Body of pancreas (tissue), 4 donors: ENCODE measurements at places on chromosomes 3 and 15. TPM values are rescaled to one million over a fixed set of nuclear protein-coding genes. Genes with fewer than 3 reads are reported as not detected.

DNA sequence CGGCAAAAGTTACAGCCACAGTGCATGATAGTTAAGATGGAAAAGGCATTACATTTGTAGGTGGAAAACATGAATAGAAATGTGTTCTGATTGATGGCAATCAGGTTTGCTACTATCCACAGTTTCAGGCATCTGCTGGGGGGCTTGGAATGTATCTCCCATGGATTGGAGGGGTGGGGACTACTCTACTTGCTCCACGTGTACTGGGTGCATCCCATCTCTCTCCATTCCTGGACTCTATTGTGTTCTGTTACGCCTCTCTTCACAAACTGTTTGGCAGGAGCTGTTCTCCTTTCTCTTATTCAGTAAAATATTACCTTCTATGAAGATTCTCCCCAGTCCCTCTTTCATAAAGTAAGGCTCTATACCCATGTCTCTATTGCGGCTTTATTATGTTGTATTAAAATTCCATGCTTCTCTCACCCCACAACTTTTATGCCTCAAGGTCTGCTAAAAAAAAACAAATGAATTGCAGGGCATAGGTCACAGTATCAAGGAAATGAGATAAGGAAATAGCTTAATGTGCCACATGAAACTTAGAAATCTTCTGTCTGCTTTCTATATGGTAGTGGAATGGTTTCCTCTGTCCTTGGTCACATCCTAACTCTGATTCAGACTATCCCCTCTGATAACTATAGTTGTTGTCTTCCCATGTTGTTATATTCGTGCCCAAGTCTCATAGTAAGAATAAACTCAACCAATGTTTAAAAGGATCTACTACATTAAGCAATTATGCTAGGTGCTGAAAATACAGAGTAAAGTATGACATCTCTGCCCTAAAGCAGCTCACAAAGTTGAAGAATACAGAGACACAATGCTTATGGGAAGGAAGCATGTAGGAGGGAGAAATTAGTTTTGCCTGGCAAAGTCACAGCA is 43.2 kb downstream of the LRRFIP2 start:
- H3K27ac ChIP-seq: peak overlapping the region; percentile 72
- peaks cover 30% of the 10 kb centered on the region for H3K4me1 ChIP-seq
- no peak overlapping the region for H3K4me3 ChIP-seq
- no peak for DNase-seq

DNA sequence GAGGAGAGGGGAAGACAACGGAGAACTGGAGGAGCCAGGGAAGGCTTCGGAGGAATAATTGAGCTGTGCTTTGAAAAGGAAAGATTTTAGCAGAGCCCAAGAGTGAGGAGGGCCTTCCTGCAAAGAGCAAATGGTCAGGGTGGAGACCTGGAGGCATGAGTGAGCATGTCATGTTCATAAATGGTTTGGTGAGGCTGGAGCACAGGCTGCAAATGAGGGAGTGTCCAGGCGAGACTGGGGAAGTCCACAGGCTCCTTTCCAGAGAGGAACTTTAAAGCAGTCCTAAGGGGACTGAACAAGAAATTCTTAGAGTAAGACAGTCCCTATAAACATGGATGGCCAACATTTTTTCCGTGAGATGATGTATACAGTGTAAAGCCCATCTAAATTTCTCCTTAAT is 108.8 kb downstream of the THSD4 start:
- H3K27ac ChIP-seq: no peak overlapping the region
- no peak overlapping the region for H3K4me3 ChIP-seq
- H3K27me3 ChIP-seq: no peaks in the 10 kb centered on the region
- H3K4me1 ChIP-seq: no peaks in the 10 kb centered on the region
- DNase-seq: no peak

DNA sequence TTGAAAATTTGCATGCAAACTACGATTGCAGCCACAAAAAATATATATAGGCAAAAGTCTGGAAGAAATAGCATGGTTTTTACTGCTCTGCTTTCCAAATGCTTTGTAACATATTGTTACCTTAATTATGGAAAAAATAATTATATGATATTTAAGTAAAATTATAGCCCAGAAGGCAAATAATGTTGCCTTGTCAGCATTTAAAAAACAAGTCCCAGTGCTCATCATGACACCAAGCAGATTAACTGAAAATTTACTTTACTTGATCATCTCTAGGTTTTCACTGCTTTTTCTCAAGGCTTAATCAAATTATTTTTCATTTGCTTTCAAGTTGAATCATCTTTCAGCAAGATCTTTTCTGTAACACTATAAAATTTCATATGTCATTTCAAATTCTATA is 262.9 kb downstream of the ZMAT3 start:
- no peak overlapping the region for H3K27ac ChIP-seq
- no peaks in the 10 kb centered on the region for H3K36me3 ChIP-seq
- no peaks in the 10 kb centered on the region for H3K27me3 ChIP-seq
- H3K4me1 ChIP-seq: no peaks in the 10 kb centered on the region
- H3K4me3 ChIP-seq: no peak overlapping the region

DNA sequence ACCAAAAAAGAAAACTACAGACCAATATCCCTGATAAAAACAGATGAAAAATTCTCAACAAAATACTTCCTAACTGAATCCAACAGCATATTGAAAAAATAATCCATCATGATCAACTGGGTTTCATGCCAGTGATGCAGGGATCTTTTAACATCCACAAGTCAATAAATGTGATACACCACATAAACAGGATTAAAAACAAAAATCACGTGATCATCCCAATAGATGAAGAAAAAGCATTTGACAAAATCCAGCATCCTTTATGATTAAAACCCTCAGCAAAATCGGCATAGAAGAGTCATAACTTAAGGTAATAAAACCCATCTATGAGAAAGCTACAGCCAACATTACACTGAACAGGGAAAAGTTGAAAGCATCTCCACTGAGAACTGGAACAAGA is 107.5 kb downstream of the DCLK3 start:
- H3K27ac ChIP-seq: no peak overlapping the region
- no peaks in the 10 kb centered on the region for H3K4me1 ChIP-seq
- no peak overlapping the region for H3K4me3 ChIP-seq
- H3K27me3 ChIP-seq: no peaks in the 10 kb centered on the region

DNA sequence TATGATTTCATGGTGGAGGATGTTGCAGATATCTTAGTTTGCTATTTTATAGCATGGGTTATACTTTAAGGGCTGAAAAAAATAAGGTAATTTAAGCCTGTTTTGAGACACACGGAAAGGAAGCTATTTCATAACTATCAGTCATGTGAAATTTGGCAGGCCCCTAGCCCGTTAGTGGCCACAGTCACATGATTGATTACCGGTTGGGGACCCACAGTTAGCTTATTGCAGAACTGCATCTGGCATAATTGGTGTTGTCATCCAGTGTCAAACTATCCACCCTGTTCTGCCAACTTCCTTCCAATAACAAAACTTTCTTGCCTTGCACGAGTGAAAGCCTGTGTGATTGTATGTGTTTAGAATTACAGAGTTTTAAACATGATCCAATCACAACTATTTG is 35.2 kb downstream of the FNDC3B start:
- H3K36me3 ChIP-seq: no peaks in the 10 kb centered on the region
- DNase-seq: peak; percentile 33
- peak overlapping the region; percentile 4 for H3K27ac ChIP-seq
- no peaks in the 10 kb centered on the region for H3K27me3 ChIP-seq
- H3K4me3 ChIP-seq: no peak overlapping the region

- H3K27me3 ChIP-seq: no peaks in the 10 kb centered on the region
- no peak for DNase-seq
- H3K27ac ChIP-seq: peak overlapping the region; percentile 66
- H3K4me1 ChIP-seq: peaks cover 25% of the 10 kb centered on the region
Observed at GRCh38 chr15:45320581-45321205, 57.7 kb downstream of the GATM start.

- no peak overlapping the region for H3K4me3 ChIP-seq
- H3K36me3 ChIP-seq: no peaks in the 10 kb centered on the region
- H3K4me1 ChIP-seq: peaks cover 24% of the 10 kb centered on the region
- H3K27me3 ChIP-seq: no peaks in the 10 kb centered on the region
- H3K27ac ChIP-seq: no peak overlapping the region
Observed at GRCh38 chr3:40908612-40909011, 290.7 kb upstream of the CTNNB1 start.

- H3K4me1 ChIP-seq: peaks cover 45% of the 10 kb centered on the region
- H3K36me3 ChIP-seq: peaks cover 4% of the 10 kb centered on the region
- DNase-seq: no peak
- H3K4me3 ChIP-seq: no peak overlapping the region
Observed at GRCh38 chr15:31383139-31383538, 56.5 kb downstream of the KLF13 start.

GRCh38 chr15:59385171-59385570 is 12.5 kb upstream of the MYO1E start:
- no peak overlapping the region for H3K27ac ChIP-seq
- DNase-seq: no peak
- no peaks in the 10 kb centered on the region for H3K4me1 ChIP-seq
- no peak overlapping the region for H3K4me3 ChIP-seq
- H3K27me3 ChIP-seq: no peaks in the 10 kb centered on the region

GRCh38 chr15:78507831-78508160 is 419 bp downstream of the HYKK start:
- H3K4me1 ChIP-seq: peaks cover 14% of the 10 kb centered on the region
- peak overlapping the region; percentile 71 for H3K4me3 ChIP-seq
- no peaks in the 10 kb centered on the region for H3K36me3 ChIP-seq

DNA sequence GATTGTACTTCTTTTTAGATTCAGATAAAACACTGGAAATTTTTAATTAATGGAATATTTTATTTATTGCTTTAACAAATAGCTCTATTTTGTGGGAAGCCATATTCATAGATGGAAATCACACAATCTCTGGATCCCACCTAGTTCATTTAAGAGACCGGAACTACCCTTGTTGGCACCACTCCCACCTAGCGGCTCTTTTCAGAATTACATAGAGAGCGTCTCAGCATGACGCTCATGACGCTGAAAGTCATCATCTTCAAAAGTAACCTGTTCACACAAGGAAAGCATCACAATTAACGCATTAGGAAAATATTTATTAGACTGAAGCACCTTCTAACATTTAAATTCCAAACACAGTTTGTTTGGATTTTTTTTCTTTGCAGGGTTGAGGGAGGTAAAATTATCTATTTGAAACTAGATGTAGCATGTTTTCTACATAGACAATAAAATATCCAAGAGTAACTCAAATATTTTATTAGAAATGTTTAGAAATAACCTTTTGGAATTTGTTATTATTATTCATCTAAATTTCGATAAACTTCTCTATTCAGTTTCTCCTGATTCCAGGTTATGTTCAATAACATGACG is 214.9 kb upstream of the ARRDC4 start:
- no peak overlapping the region for H3K4me3 ChIP-seq
- no peak overlapping the region for H3K27ac ChIP-seq
- H3K4me1 ChIP-seq: no peaks in the 10 kb centered on the region
- no peaks in the 10 kb centered on the region for H3K27me3 ChIP-seq

DNA sequence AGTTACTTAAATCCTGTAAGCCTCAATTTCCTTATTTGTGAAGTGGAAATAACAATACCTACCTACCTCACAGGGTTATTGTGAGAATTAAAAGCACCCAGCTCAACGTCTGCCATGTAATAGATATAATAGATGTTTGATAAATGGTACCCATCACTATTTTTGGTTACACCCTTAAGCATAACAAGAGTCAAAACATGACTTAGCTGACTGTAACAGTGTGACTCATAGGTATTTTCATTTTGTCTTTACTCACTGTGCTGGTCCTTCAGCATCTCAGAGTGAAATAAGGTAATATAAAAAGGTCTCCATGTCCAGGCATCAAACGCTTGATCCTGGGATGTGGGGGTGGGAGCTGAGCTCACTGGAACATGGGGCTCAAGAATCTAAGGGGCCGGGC is 3.1 kb downstream of the CPLX3 start:
- H3K27ac ChIP-seq: no peak overlapping the region
- no peak overlapping the region for H3K4me3 ChIP-seq
- peaks cover 6% of the 10 kb centered on the region for H3K4me1 ChIP-seq
- no peaks in the 10 kb centered on the region for H3K36me3 ChIP-seq

DNA sequence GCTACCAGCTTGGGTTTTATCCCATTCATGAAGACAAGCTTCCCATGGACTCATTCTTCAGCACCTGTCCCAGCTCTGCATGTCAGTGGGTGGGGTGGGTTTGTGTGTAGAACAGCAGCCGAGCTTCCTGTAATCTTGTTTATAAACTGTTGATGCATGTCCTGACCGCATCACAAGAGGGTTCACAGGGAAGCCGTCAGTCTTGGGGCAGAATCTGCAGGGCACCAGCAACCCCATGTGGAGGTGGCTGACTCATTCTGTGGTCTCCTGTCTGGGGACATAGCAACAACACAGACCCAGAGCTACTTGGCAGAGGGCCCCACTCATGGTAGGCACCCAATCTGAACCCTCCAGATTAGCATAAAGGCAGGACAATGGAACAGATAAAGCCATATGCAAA is 35.6 kb downstream of the DAPK2 start:
- H3K4me3 ChIP-seq: no peak overlapping the region
- no peaks in the 10 kb centered on the region for H3K36me3 ChIP-seq
- peaks cover 42% of the 10 kb centered on the region for H3K4me1 ChIP-seq
- peak; percentile 79 for DNase-seq
- H3K27ac ChIP-seq: no peak overlapping the region

- no peaks in the 10 kb centered on the region for H3K36me3 ChIP-seq
Observed at GRCh38 chr3:20190991-20191390, 5.0 kb upstream of the SGO1 start.

- no peak overlapping the region for H3K27ac ChIP-seq
- no peaks in the 10 kb centered on the region for H3K27me3 ChIP-seq
- H3K4me3 ChIP-seq: no peak overlapping the region
- peaks cover 63% of the 10 kb centered on the region for H3K36me3 ChIP-seq
Observed at GRCh38 chr15:22913646-22914380, 66.4 kb downstream of the CYFIP1 start.

DNA sequence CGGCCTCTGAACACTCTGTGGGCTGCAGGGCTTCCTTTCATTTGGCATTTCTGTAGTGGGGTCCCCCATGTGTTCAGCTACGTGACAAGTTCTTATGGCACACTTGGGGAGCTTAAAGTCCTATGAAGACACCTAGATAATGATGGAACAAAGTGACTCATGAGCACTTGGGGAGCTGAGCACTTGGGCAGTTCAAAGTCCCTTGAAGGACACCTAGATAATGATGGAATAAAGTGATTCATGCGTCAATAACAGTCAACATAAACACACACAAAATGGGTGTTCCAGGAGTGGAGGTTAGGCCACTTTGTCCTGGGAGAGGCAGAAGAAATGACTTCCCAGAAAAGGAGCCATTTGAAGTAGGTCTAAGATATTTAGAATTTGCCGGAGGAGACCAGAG is 66.6 kb downstream of the LDHAL6B start:
- DNase-seq: no peak
- H3K4me3 ChIP-seq: no peak overlapping the region

GRCh38 chr3:181998828-181999227 is 287.1 kb downstream of the SOX2 start:
- no peaks in the 10 kb centered on the region for H3K36me3 ChIP-seq
- no peak overlapping the region for H3K27ac ChIP-seq
- no peak for DNase-seq
- no peaks in the 10 kb centered on the region for H3K27me3 ChIP-seq
- no peaks in the 10 kb centered on the region for H3K4me1 ChIP-seq

- no peaks in the 10 kb centered on the region for H3K4me1 ChIP-seq
- H3K36me3 ChIP-seq: peaks cover 4% of the 10 kb centered on the region
- no peak overlapping the region for H3K27ac ChIP-seq
- DNase-seq: no peak
Observed at GRCh38 chr3:197878427-197878826, 71.6 kb upstream of the RPL35A start.

- peaks cover 7% of the 10 kb centered on the region for H3K4me1 ChIP-seq
- no peak overlapping the region for H3K4me3 ChIP-seq
- no peaks in the 10 kb centered on the region for H3K36me3 ChIP-seq
- no peaks in the 10 kb centered on the region for H3K27me3 ChIP-seq
- no peak overlapping the region for H3K27ac ChIP-seq
- no peak for DNase-seq
Observed at GRCh38 chr3:160784853-160785252, 28.8 kb downstream of the PPM1L start.

Gene SRPRB
- total RNA-seq: 39.4 TPM

Gene BDH1
- 9.1 TPM for total RNA-seq

Gene TERC
- 17.8 TPM for total RNA-seq

Gene SAMMSON
- total RNA-seq: 2.1 TPM

Gene C15orf62
- 0.26 TPM for total RNA-seq

Gene BRK1
- total RNA-seq: 13.8 TPM
